Kidney epithelial cell (primary cell): ENCODE measurements at places on chromosomes 2 and 18.
A peak's percentile ranks its signal among the peaks of the same experiment; 100 is the strongest.

DNA sequence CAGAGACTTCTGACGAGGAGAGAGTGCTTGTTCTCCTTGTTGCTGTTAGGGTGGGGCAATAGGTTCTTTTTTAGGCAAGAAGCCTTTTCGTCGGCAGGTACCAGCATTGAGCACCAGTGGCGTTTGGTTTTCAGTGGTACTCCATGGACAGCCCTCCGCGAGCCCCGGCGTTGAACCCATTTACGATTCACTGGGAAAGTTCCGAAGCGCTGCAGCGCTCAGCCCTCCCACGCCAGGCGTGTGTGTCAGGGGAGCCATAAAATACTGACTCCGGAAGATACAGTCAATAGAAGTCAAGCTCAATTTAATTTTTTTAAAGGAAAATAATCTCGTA lies 494 bp upstream of the ROCK1 start:
- no peak for DNase-seq

DNA sequence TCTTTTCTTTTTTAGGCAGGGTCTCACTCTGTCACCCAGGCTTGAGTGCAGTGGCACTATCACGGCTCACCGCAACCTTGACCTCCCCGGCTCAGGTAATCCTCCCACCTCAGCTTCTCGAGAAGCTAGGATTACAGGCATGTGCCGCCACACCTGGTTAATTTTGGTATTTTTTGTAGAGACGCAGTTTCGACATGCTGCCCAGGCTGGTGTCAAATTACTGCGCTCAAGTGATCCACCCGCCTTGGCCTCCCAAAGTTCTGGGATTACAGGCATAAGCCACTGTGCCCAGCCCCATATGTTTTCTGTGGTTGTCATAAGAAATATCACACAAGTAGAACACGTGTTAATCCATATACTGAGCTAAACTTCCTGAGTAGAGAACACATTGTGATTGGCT lies 14.6 kb downstream of the ENOSF1 start:
- no peak for DNase-seq

- no peak for DNase-seq
These were observed 71.7 kb upstream of the TPO start for GRCh38 chr2:1341404-1342120.

DNA sequence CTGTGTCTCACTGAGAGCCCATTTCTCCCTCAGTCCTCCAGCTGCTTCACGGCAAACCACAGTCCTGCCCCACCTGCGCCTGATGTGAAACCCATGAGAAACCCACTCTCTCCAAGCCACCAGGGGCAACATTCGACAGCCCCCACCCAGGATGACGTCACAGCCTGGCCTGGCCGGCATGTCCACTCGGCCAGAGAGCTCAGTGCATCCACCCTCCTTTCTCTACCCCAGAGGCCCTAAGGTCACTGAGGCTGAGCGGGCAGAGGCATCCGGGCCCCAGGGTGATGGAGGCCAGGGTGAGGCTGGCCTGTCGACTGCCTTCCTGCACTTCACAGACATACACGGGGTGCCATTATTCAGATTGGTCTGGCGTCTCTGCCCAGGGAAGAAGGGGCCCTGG lies 402.7 kb upstream of the MYT1L start:
- no peak for DNase-seq

DNA sequence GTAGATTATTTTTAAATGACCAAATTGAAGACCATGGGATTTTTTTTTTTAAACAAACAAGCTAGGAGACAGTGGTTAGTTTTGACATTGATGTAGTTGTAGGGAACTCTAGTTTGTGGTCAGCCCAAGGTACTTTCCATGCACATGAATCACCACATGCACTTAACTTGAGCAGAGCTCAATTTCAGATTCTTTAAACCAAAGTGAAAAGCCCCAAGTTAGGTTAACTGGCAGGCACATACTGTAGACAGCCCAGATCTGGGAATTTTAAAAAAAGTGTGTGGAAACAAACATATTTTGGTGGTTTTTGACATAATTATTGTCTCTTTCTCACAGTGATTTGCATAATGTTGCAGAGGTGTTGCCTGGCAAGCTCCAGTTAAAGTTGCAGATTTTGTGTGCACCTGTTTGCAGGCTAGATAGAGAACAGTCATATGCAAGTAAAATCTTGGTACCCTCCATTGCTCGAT lies 88.4 kb downstream of the BCL2L11 start:
- DNase-seq, result peak; percentile 81
